Activated naive CD4-positive, alpha-beta T cell treated with Interleukin-2 at 50 U/mL for 16 hours (primary cell): ENCODE measurements at places on chromosomes 2 and 18.
A peak's percentile ranks its signal among the peaks of the same experiment; 100 is the strongest.

GRCh38 chr2:224893848-224894247, 148.4 kb downstream of the DOCK10 start:
- no peak for DNase-seq

DNA sequence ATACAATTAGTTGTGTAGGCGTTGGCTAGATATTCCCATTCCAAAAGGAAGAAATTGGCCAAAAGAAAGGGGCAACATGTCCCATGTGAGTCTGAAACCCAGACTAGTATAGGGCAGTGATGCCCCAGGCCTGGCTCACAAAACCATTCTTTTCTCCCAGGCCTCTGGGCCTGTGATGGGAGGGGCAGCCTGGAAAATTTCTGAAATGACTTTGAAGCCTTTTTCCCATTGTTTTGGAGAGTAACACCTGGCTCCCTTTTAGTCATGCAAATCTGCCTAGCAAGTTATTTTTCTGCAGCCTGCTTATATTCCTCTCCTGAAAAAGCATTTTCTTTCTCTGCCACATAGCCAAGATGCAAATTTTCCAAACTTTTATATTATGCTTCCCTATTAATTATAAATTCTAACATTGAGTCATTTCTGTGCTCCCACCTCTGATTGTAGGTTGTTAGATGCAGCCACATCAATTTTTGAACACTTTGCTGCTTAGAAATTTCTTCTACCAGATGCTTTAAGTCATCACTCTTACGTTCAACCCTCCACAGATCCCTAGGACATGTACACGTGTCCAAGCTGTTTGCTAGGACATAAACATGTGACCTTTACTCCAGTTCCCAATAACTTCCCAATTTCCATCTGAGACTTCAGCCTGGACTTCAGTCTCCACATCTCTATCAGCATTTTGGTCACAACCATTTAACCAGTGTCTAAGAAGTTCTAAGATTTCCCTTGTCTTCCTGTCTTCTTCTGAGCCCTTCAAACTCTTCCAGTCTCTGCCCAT, 76.1 kb upstream of the MC4R start:
- DNase-seq = no peak

- DNase-seq = no peak
These were observed 9.4 kb upstream of the RALB start for GRCh38 chr2:120243211-120243610.

DNA sequence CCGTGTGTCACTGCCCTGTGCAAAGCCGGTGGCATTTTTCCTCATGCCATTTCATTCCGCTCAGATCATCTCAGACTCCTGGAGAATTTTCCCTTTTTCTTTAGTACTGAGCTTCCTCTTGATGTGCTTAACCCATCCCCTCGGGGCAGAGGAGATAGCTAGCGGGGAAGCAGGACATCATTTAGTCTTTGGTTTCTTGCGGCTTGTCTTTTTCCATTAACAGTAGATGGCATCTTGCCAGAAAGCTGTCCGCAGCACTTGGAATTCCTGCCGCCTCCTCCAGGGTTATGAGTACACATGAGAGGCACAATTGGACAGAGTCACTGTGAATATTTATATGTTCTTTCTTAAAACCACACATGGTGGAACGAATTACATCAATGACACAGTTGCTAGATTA, 226.6 kb downstream of the ALPK2 start:
- no peak for DNase-seq

DNA sequence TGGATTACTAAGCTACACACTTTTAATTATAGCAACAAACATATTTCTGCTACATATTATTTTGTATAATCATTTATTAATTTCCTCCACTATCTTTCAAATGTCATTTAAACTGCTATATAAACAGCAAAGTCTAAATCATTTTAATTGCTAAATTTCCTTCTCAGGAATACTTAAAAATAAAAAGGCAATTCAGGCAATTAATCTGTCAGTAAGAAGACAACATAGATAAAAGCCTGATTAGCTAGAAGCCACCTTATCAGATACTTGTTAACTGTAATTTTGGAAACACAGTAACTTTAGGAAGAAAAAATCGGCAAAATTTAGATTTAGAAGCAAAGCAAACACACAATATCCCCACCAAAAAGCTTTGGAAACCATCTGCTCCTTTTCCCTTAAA, 188.2 kb upstream of the ZNF804A start:
- DNase-seq = no peak

DNA sequence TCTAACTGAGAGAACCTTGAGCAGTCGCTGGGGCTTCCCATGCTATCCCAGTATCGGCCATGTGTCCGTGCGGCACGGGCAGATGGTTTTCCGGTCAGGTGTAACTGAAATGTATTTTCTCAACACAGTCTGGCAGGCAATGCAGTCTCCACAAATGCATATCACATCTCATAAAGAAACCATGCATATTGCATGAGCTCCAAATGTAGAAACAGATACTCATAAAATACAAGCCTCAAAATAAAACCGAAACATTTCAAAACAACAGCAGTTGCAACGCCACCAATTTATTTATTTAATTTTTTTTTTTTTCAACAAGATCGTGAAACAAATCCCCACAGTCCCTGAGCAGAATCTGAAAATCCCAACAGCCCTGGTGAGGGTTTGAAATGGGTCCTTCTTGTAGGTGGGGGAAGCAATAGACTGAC, 299.4 kb downstream of the LPIN1 start:
- no peak for DNase-seq

DNA sequence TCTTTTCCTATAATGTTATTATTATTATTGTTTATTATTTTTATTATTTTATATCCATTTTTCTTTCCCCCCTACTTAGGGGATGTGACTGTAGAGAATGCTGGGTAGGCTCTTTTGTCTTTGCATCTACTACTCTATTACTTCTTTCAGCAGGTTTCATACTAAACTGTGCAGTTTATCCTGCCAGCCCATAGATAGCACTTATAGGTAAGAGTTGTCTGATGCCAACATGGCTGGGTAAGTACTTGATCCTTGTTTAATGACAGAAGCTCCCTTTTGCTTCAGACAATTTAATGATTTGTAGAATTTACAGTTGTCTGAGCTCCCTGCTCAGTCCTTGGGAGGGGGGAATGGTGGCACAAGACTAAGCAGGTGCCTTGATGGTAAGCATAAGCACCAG, 262.9 kb upstream of the CDH2 start:
- DNase-seq = no peak

GRCh38 chr2:199883474-199884212, 27.4 kb upstream of the C2orf69 start:
- no peak for DNase-seq

- DNase-seq = no peak
These were observed 1.1 kb upstream of the SP140 start for GRCh38 chr2:230224458-230224857.

DNA sequence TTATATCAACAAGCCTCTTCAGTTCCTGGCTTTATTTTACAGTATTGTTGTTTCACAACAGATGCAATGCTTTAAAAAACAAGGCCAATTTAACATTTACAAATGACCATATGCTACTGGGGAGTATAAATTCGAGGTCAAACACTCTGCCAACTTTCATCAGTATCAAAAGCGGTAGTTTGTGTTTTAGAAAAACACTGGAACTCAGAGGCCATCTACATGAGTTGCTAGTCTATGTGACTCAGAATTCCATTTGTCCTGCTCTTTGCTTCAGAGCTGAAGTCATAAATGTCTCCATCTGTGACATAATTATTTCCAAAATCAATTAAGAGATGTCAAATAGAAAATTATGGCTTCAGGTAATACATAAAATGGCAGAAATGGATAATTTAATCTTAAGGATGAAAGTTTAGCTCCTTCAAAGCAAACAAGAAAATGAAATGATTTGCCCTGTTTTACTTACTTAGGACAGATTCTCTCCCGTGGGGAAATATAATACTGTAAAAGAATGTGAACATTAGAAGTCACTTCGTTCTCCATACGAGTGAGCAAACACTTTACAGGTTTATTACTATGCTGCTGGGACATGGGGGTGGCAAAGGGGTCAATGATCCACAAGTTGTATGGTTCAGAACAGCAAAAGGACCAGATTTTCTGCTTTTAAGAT, 3.7 kb downstream of the MEX3C start:
- DNase-seq = no peak

- no peak for DNase-seq
These were observed 1202.8 kb downstream of the CNTNAP5 start for GRCh38 chr2:125227843-125228392.

DNA sequence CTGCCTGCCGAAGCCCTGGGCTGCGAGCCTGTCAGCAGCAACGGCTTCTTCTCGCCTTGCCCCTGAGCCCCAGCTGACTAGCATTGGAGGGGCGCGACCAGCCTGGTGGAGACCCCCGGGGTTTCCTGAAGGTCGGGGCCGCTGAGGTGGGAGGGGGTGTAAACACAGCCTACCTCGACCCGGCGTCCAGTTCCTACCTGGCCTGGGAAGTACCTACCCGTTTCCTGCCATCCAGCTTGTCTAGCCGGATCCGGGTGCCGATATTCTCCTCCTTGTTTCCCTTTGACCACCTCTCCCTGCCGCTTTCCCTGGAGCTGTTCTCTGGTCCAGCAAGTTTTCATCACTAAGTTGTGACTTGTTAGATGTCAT, 511 bp downstream of the MOB4 start:
- peak; percentile 20 for DNase-seq

- no peak for DNase-seq
These were observed 53.3 kb upstream of the TTN start for GRCh38 chr2:178860551-178860950.

DNA sequence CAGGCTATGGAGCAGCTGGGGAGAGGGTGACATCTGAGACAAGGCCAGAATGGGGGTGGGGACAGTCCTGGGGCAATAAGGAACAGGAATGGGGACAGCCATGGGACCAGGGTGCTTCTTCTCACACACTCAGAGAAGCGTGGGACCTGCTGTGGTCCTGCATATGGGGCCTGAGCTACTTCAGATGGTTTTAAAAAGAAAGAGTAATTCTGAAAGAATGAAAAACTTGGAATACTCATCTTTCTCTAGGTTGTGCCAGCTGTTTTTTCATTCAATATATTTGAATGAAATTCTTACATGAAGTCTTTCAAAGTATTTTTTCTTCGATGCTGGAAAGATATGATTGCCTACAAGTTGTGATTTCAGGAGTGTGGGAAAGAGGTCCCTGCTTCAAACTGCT, 227.5 kb upstream of the APCDD1 start:
- DNase-seq = no peak

DNA sequence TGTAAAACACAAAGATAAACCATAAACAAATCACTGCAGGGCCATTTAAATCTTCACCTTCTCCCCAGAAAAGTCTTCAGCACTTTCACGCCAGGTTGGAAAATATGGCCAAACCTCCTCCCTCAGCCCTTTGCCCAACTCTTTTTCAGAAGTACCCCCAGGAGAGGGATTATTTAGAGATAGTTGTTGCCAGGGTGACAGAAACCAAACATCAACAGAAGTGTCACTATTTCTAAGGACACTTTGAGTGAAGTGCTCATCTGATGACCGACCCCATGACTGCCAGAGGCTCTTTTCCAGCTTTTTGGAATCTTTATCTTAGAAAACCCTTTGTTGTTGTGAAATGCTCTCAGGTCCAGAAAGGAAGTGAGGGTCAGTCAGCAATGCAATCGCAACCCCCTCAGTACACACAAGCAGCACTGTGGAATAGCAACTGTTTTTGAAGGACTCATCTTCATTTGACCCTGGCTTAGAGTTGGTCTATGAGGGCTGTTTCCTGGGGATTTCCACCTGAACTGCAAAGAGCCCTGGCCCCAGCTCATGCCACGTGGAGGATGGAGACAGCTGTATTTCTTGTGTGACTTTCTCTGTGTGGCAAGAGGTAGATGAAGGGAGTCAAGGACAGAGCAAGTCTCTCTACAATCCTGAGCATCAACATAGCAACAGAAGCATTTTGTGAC, 114.0 kb upstream of the STON1 start:
- no peak for DNase-seq

GRCh38 chr2:231482806-231483391, 18.6 kb upstream of the NCL start:
- DNase-seq = peak; percentile 80

DNA sequence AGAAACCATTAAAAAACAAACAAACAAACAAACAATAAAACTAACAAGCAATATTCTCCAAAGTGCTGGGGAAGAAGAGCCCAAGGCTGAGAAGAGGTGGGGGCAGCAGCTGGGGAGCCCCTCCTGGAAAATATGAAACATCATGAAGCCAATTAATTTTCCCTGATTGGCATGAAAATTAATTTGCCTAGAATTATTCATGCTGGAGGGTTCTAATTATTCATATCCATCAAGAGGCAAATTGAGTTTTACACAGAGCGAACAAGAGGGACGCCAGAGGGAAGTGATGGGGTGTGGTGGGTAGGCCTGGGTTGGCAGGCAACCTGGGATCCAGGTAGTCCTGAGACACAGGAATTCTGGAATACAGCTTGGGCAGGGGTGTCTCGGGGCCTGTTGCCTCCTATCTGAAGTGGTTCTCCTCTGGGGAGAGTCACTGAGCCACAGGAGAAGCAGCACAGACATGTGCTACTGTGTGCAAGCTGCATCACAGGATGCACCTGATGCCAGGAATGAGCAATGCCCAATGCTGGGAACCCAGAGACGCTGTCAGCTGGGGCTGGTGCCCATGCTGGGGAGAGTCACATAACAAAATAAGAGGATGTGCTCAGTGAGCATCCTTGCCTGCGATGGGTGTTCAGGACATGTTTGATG, 100.5 kb downstream of the TEX51 start:
- DNase-seq = no peak

- DNase-seq = no peak
These were observed 322.9 kb upstream of the HS6ST1 start for GRCh38 chr2:128641421-128642080.

- DNase-seq = no peak
These were observed 248.9 kb downstream of the DCC start for GRCh38 chr18:52588931-52589330.

GRCh38 chr2:239019183-239019581, 171.3 kb downstream of the TWIST2 start:
- DNase-seq = no peak

DNA sequence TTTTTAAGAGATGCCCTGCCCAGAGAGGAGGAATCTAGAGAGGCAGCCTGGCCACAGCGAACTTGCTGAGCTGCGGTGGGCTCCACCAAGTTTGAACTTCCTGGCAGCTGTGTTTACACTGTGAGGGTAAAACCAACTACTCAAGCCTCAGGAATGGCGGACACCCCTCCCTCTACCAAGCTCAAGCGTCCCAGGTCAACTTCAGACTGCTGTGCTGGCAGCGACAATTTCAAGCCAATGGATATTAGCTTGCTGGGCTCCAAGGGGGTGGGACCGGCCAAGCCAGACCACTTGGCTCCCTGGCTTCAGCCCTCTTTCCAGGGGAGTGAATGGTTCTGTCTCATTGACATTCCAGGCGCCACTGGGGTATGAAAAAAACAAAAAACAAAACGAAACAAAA, 289.4 kb downstream of the KCNS3 start:
- DNase-seq = no peak

GRCh38 chr2:31233741-31234682, at the start of gene EHD3:
TSS of gene EHD3 (plus strand) at chr2:31234152. CDS start at chr2:31234622, 470 bp downstream.
- peak; percentile 82 for DNase-seq
